ENCODE measurements at places on chromosomes 11 and 22. TPM values are rescaled to one million over a fixed set of nuclear protein-coding genes. Genes with fewer than 3 reads are reported as not detected.
A peak's percentile ranks its signal among the peaks of the same experiment; 100 is the strongest.

The C11orf42 gene
- not detected for total RNA-seq

GRCh38 chr11:12116425-12117032, 6.1 kb downstream of the MICAL2 start:
- no peak for DNase-seq

DNA sequence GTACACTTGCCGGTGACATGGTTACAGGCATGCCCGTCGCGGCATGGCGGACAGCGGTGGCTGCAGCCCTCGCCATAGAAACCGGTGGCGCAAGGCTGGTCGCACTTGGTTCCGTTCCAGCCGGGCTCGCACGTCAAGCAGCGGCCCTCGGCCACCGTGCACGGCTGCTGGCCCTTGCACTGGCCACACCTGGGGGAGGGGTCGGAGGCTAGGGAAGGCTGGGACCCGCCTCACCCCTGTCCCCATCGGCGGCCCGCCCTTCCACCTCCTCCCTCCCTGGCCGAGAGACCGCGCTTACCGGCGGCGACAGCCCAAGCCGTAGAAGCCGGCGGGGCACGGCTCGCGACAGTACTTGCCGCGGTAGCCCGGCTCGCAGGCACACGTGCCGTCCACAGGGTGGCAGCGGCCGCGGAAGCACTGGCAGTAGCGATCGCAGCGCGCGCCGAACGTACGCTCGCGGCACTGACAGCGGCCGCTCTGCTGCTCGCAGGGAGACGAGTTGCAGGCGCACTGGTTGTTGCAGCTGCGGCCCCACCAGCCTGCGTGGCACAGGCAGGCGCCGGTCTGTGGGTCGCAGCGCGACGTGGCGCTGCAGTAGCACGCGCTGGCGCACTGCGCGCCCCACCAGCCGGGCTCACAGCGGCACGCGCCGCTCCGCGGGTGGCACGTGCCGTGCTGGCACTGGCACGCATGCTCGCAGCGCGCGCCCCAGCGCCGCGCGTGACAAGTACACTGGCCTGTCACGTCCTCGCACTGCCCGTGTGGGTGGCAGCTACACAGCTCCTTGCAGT, 6.7 kb downstream of the SCARF2 start:
- DNase-seq = peak; percentile 56

GRCh38 chr11:58564231-58564630, 11.4 kb downstream of the LPXN start:
- DNase-seq = no peak

DNA sequence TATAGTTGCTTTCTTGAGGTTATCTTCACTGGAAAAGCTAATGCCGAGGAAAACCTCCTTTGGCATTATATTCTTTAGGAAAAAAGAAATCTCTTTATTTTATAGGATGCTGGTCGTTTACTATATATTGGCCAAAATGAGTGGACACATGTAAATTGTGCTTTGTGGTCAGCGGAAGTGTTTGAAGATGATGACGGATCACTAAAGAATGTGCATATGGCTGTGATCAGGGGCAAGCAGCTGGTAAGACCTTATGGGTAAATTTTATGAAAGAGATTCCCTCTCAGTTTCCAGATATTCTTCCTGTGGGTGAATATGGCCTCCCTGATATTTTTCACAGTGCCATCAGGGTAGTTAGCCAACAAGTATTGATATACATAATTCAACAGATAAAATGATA, 29.4 kb upstream of the TTC36 start:
- DNase-seq = no peak

GRCh38 chr22:22741843-22742242, 97.4 kb downstream of the GGTLC2 start:
- no peak for DNase-seq

GRCh38 chr11:63761931-63762653, 6.5 kb downstream of the ZFTA start:
- DNase-seq = no peak

DNA sequence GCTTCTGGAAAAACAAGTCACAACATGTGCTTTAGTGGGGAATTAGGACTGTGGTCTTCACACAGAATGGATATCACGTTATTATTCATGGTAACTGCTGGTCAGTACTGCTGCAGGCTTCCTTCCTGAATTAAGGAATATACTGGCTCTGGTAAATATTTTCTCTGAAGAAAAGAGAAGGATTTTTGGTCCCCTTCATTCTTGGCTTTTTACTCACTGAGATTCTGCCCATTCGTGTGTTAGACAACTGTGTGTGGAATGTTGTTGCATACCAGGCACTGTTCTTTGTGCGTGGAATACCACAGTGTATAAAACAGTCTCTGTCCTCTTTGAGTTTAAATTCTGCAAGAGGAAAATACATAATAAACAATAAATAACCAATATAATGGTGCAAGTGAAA, 80.3 kb downstream of the ALX4 start:
- DNase-seq = no peak

- DNase-seq = no peak
Measured at GRCh38 chr11:70633610-70634009, 235.3 kb downstream of the CTTN start.

GRCh38 chr11:28343304-28344233, 235.4 kb downstream of the METTL15 start:
- DNase-seq = no peak

GRCh38 chr11:8838248-8838647, 72.7 kb upstream of the AKIP1 start:
- no peak for DNase-seq

GRCh38 chr11:47905358-47906059, 57.4 kb upstream of the NUP160 start:
- no peak for DNase-seq

- DNase-seq = no peak
Measured at GRCh38 chr11:849104-849824, 6.6 kb downstream of the TSPAN4 start.

DNA sequence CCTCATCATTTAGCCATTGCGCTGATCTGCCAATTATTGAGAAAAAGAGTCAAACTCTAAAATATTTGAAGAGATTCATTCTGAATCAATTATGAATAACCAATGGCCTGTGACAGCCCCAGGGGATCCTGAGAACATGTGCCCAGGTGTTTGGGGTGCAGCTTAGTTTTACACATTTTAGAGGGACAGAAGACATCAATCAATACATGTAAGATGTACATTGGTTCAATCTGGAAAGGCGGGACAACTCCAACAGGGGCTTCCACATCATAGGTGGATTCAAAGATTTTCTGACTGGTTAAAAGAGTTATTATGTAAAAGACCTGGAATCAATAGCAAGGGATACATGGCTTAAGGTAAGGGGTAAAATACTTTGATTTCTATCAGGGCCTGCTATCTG, 4.9 kb upstream of the MRGPRE start:
- DNase-seq = no peak
